ENCODE measurements at places on chromosomes 6 and 20. TPM values are rescaled to one million over a fixed set of nuclear protein-coding genes. Genes with fewer than 3 reads are reported as not detected.

- no peak for DNase-seq
These were observed 80.5 kb downstream of the IMPG1 start for GRCh38 chr6:75991941-75992340.

Gene HBS1L
- 157 TPM for total RNA-seq

GRCh38 chr6:36019167-36019566, 5.3 kb downstream of the SLC26A8 start:
- no peak for DNase-seq

DNA sequence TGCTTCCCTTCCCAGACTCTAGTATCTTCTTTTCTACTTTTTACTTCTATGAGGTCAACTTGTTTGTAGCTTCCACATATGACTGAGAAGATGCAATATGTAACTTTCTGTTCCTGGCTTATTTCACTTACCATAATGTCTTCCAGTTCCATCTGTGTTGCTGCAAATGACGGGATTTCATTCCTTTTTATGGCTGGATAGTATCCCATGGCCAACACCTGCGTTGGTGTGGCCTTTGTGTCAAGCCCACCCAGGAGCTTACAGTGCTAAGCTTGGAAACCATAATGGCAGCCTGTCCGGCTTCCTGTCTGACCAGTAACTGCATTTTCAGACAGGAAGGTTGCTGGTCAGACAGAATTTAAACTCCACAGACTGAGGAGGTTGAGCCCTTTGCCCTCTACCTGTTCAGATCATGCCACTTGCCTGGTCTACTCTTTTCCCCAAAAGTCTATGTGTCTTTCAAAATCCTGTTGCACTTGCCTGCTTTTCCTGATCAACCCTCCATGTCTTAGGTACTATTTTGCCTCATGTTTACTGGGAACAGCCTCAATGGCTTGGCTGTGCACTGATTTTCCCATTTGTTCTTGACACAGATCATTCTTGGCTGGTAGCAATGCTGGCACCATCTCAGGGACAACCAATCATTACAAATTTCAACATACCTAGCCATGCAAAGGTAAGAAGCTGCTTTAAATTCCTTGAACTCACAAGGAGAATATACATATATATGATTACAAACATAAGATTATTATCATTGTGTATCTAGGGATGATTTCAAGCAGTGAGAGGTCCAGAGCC, 114.3 kb upstream of the PLEKHG1 start:
- no peak for DNase-seq

DNA sequence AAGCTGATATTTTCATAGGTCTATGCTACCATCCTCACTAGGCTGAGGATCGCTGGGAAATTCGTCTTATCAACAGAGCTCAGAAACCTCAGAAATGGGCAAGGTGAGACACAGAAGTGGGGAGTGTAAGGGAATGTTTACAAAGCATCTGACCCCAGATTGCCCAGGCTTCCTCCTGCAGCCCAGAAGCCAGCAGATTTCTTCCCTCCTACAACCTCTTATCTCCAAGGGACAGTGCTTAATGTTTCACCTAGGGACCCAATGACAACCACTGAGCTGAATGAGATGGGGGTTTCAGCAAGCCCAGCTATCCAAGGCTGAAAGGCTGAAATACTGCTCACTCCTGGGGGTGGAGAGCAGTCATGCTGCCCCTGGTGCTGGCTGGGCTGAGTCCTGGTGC, 52.4 kb upstream of the TBC1D7 start:
- DNase-seq = no peak

DNA sequence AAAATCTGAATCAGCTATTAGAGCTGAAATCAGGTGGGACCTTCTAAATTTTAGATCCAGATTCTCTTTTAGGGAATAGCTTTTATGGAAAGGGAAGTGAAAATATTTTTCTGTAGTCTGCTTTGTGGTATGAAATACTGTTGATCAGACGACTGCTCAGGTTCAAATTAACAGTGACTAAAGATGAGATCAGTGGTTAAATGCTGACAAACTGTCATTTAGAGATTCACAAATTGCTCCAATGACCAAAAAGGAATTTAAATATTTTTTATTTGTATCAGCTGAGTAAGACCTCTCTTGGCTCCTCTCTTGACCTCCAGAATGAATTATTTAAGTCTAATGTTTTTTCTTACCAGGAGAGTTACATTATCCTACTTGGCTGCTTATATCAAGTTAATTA, 77.3 kb downstream of the KCNQ5 start:
- no peak for DNase-seq

DNA sequence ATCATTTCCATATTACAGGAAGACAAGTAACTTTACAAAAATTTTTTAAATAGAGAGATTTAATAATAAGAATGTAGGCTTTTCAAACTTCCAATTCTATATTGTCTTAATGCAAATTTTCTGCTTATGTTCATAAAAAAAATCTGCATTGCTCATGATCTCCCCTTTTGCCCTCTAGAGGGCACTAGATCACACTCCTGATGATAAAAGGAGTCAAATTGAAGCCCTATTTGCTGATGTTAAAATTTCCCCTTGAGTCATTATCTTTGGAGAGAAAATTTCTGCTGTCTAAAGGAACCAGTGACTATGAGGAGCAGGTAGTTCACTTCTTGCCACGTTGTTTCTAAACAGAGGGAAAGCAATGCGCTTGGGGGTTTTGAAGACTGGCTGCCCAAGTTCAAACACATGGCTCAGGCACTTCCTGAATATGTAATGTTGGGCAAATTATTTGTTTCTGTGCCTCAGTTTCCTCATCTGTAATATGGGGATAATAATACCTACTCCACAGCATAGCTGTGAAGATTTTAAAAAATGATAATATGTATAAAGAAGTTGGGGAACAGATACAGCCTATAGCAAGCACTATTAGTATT, 874.2 kb downstream of the TFAP2A start:
- peak; percentile 61 for DNase-seq

Gene BFSP1
- total RNA-seq = 3.0 TPM

- DNase-seq = no peak
These were observed 81.6 kb downstream of the MRPL14 start for GRCh38 chr6:44045672-44046015.

DNA sequence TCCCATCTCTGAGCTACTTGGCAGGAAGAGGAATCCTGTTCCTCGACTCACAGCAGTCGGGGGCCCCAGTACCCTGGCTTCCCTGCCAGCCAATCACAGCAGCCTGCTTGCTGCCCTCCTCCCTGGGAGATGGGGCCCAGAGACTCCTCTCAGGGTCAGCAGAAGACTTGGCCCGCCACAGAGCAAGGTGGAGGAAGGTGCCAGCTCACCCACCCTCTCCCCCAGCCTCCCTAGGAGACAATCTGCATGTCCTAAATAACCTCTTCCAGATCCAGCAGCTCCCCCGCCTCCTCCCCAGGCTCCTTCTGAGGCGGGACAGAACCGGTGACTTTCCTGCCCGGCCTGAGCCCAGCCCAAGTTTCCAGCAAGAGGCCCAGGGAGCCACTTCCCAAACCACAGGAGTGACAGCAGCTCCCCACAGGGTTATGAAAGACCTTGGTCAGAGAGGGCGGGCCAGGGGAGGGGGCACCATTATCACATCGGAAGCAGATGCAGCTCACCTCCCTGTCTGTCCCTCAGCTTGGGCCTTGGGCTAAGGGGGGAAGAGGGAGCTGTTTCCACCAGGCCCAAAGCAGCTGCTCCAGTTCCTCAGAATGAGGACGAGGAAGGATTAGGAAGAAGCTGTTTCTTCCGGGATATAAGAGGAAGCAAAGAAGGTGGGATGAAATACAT, 2.3 kb downstream of the CCND3 start:
- peak; percentile 65 for DNase-seq

Gene TBXT
- not detected for total RNA-seq

- no peak for DNase-seq
These were observed 5.3 kb upstream of the BPIFB1 start for GRCh38 chr20:33277471-33278441.

DNA sequence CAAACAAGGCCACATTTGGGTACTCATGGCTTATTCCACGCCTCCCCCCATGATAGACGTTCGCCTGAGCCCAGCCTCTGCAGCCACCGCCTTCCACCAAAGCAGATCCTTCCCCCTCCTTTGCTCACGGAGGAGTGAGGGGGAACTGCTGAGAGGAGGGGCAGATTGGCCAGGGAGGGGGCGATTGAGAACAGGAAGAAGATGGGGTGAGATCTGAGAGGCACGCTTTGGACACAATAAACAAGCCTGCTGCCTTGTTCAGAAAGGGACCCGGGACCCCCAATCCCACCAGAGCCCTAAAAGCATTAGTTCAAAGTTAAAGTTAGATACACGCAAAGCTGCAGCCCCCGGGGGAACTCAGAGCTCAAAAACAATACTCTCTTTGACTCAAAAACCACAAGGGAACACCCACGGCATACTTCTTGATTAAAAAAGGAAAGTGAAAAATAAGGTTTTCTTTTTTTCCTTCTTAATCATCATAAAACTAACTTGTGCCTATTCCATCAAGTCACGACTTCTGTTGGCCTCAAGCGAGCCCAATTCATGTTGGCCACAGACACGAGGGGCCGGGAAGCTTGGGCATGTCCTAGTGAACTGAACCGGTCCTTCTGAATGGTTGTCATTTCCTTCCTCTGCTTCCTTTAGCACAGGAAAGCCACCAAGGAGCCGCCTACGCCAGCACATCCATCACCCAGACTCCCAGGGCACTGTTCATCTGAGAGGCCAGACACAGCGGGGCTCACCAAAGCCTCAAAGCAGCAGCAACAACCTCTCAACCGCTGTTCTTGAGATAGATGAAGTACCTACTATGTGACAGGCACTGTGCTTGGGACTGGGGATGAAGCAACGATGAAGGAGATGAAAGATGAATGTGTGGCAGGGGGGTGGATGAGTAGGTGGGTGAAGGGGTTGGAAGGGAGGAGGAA, 44.7 kb downstream of the NFATC2 start:
- DNase-seq = peak; percentile 76

GRCh38 chr6:2197984-2198383, 47.4 kb downstream of the GMDS start:
- no peak for DNase-seq

Gene PMEPA1
- 28.8 TPM for total RNA-seq

DNA sequence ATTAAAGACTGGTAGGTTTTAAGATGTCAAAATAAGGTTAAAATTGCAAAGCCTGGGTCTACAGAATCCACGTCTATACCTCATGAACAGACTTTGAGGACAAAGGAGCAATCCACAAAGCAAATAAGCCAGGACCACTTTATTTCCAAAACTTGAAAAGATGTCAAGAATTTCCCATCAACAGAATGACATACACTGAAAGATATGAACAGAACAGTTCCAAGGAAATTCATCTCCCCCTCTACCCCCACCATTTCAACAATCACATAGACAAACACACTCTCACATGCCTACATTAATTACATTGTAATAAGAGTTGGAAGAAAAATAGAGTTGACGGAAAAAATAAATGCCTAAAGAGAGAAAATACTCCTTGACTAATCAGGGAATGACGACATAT, 45.2 kb upstream of the NHSL1 start:
- no peak for DNase-seq

- DNase-seq = no peak
These were observed 108.0 kb downstream of the ADGRG6 start for GRCh38 chr6:142409794-142410193.

DNA sequence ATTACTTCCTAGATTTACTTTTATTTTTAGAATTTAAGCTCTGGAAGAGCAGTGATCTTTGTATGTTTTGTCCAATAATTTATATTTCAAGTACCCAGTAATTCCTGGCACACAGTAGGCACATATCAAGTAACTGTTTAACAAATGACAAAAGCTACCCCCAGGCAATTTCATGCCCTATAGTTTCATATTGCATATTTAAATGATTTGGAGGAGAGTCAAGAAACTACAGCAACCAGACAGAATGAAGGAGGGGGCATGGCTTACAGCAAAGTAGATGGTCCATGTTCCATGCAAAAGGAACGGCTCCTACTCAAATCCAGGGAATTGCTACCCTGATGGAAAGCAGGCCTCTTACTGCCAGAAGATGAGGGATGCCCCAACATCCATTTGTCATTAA, 113.5 kb downstream of the ARHGAP18 start:
- no peak for DNase-seq

All from RPMI7951 (cell line).